Cortex of kidney (tissue), 1 donor: ENCODE measurements at places on chromosomes 1 and 21.

- DNase-seq, result no peak
Measured at GRCh38 chr1:38330799-38331198, 284.2 kb upstream of the POU3F1 start.

GRCh38 chr1:16013220-16013907, 4.5 kb downstream of the HSPB7 start:
- DNase-seq, result no peak

DNA sequence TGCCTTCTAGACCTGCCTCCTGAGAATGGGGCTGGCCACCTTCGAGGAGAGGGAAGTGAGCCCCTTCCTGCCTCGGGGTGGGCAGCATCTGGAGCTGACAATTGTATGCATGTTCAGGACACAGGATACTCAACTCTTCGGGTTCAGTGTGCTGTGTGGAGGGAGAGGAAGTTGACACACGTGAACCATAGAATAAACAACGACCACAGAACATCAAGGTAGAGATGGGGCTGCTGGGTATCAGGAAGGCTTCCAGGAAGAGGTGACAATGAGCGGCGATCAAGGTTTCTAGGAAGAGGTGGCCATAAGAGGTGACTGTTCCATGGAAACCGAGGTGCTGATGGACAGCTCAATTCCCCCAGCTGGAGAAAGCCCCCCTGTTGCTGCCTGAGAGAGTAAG, 22.0 kb downstream of the UBIAD1 start:
- DNase-seq, result no peak

DNA sequence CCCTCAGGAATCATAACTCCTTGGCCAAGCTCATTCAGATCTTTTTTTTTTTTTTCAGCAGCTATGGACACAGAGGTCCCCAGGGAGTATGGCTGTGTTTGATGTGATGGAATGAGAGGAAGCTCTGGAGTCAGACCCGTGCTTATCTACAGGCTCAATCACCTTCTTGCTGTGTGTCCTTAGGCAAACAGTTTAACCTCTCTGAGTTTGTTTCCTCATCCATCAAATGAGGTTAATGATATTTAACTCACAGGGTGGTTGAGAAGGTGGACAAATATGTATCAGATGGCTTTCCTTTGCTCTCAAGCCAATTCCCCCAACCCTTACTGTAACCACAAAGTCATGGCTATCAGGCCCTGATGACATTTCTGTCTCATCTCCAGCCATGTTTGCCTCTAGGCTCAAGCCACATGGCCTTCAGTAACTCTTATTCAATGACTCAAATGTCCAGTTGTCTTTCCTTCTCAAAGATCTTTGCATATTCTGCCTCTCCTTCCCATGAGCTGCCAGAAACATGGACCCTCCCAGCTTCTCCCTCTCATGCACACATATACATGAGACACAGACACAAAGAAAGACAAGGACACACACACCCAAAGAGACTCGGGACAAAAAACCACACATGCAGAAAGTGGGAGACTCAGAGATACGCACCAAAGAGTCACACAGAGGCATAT, 303.5 kb upstream of the KAZN start:
- DNase-seq, result no peak
